ENCODE measurements at places on chromosomes 1 and 21. TPM values are rescaled to one million over a fixed set of nuclear protein-coding genes. Genes with fewer than 3 reads are reported as not detected.

HES5 gene
- total RNA-seq, result not detected

AADACL3 gene
- not detected for total RNA-seq

BOLA1 gene
- total RNA-seq, result 7.0 TPM

ARTN gene
- total RNA-seq, result not detected

GRCh38 chr1:6761196-6761737, 24.0 kb upstream of the CAMTA1 start:
- no peak for DNase-seq

DNA sequence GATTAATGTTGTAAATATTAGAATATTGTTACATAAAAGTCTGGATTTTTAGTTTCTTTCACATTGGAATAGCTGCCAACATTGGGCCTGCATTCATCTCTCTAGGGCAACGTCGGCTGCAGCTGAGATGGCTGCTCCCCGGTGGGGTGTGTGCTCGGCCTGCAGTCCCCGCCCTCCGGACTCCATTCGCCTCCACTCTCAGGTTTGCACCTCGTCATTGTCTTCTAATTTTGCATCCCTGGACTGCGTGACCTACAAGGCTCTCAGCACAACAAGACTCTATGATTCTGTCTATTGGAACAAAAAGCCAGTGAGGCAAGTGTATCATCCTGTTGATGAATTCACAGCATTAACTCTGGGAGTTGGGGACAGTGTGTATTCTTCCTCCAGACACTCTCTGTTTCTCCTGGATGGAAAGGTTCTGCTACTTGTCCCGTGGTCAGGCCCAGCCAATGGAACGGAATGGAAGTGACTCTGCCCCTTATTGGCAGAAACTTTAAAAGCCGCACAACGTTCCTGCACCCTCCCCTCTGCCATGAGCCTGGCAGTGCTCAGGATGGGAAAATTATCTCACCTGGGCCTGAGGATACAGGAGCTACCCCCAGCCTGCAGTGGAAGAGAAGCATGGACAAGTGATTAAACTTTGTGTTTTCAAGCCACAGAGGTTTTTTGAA, 105.0 kb upstream of the SAMD11 start:
- peak; percentile 38 for DNase-seq

DNA sequence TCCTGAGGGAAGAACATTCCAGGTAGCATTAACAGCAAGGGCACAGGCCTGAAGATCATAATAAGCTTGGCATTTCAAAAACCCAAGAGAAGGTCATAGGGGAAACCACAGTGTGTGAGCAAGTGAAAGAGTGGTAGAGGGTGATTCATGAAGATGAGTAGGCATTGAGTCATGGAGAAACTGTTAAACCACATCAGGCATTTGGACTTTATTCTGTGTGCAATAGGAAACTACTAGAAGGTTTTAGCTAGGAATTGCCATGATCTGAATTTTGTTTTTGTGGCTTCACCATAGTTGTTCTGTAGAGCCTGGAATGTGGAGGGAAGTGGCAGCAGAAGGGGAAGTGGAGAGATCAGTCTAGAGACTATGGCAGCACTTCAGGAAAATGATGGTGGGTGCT, 359.0 kb upstream of the PTBP2 start:
- peak; percentile 97 for DNase-seq

- no peak for DNase-seq
Observed at GRCh38 chr21:14844001-14844400, 220.8 kb downstream of the NRIP1 start.

DNA sequence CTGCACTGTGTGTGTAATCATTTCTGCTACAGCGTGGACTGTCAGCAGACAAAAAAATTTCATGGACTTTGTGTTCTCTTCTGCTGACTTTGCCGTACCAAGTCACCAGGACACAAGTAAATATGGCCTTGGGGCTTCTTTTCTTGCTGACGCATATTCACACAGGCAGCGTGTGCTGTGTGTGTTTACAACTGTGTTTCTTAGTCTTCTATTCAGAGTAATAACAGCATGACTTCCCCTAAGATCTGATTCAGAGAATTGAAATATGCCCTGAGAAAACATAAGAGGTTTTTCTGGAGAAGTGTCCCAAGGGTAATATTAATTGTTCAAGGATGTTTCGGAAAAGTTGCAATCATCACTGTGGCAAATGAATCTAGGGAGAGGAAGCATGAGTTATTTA, 47.1 kb upstream of the DYNLT5 start:
- no peak for DNase-seq

- DNase-seq, result no peak
Observed at GRCh38 chr1:55034476-55035133, 4.7 kb upstream of the PCSK9 start.

Measured in fibroblast of the aortic adventitia (primary cell).